ENCODE measurements at places on chromosomes 5 and 9.

- DNase-seq: peak; percentile 65
Measured at GRCh38 chr5:95960667-95961616, 709 bp downstream of the ELL2 start.

- no peak for DNase-seq
Measured at GRCh38 chr5:124252191-124252638, 494.2 kb downstream of the ZNF608 start.

DNA sequence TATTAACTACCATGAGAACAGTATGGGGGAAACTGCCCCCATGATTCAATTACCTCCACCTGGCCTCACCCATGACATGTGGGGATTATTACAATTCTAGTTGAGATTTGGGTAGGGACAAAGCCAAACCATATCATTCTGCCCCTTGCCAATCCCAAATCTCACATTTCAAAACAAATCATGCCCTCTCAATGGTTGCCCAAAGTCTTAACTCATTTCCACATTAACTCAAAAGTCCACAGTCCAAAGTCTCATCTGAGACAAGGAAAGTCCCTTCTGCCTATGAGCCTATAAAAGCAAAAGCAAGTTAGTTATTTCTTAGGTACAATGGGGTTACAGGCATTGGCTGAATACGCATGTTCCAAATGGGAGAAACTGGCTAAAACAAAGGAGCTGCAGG, 180.7 kb upstream of the CDH12 start:
- DNase-seq: no peak

GRCh38 chr5:177410575-177410974, 1.2 kb upstream of the F12 start:
- no peak for DNase-seq

DNA sequence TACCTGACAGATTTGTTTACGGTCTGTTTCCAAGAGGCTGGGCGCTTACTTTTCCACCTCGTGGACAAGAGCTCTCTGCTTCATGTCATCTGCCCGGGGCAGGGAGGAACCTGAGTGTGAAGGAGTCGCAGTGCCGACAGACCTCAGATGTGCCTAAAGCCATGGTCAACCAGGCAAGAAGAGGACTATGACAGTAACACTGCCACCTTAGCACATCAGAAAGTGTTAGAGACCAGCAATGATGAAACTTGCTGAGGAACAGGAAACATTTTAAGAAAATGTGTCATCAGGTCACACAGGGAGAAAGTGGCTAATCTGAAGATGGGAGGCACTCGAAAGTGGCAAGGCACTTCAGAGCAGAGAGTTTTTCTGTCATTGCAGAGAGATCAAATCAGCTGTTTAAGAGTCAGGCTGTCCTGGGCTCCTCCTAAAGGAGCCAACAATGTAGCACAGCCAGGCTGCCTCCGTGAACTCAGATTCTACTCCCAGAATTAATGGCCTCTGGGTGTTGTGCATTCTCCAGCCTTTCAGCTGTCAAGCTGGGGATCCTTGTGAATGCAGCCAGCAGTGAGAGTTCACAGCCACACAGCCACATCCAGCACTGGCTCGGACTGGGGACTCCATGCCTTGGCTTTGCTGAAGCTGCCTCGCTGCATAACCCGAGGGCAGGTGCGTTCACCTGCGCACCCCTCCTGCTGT, 94.6 kb downstream of the RAPGEF1 start:
- no peak for DNase-seq

DNA sequence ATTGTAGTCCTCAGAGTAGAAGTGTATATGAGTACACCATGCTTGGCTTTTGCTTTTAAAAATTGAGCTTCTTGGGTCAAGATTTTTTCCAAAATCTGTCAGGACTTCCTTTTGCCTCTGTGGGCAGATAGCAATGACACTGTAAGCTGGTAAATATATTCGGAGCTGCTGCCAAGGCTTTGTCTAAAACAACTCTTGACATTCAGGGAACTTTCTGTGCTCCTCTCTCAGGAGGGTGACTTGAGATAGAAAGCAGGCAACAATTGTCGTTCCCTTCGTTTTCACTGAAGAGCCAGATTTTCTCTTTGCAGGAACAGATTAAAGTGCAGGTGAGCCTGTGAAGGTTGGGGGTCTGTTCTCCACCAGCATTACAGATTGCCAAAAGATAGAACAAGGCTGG, 230.5 kb downstream of the MAST4 start:
- DNase-seq: no peak

DNA sequence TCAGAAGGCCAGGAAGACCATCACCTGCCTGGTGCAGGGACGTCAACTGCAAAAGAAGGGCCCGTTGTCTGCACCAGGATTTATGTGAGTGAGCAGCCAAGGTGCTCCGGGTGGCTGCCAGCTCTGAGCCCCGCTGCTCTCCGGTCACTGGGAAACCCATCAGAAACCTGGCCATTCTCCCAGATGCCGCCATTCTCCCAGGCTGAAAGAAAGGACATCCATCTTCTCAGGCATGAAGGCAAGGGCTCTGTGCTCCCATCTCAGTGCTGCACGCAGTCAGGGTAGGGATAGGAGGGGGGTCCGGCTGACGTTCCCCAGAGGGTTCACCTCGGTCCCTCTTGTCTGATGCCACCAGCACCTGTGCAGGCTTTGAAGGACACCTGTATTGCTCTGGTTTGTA, 158.4 kb downstream of the ERCC6L2 start:
- no peak for DNase-seq

- DNase-seq: no peak
Measured at GRCh38 chr5:107424491-107424890, 246.2 kb downstream of the EFNA5 start.

GRCh38 chr5:16551628-16552027, 65.2 kb downstream of the RETREG1 start:
- DNase-seq: no peak

DNA sequence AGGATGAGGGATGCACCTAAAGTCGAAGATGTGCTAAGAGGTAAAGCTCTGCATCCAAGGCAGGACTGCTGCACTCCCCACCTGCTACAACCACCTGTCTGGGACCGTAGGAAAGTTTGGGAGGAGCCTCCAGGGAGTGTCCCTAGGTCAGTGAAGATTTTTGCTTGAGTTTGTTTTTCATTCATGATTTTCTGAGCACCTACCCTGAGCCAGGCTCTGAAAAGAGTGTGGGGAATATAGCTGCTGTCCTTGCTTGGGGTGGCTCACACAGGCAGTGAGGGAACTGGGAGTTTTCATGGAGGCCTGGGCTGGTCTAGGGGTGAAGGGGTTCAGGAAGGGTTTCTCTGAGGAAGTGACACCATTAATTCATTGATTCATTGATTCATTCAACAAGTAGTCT, 48.9 kb downstream of the SAR1B start:
- no peak for DNase-seq

- DNase-seq: no peak
Measured at GRCh38 chr5:17890501-17890900, 256.2 kb downstream of the TAF11L14 start.

DNA sequence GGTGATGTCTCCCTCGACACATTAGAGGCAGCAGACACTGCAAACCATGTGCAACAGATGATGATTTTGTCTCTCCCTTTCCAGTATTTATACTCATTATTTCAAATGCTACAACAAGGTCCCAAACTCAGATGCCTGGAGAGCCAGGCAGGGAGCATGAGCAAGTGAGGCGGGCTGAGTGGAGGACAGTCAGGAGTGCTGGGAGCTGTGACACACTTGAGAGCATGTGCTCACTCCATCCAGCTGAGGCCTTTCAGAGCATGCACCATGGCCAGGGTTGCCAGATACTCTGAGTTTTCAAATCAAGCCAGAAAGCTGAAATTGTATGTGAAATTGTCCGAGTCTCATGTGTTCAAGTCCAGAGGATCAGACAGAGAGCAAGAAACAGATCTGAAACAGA, 55.8 kb upstream of the SLC2A8 start:
- no peak for DNase-seq

GRCh38 chr9:108225149-108225800, 630.5 kb downstream of the ACTL7B start:
- no peak for DNase-seq

DNA sequence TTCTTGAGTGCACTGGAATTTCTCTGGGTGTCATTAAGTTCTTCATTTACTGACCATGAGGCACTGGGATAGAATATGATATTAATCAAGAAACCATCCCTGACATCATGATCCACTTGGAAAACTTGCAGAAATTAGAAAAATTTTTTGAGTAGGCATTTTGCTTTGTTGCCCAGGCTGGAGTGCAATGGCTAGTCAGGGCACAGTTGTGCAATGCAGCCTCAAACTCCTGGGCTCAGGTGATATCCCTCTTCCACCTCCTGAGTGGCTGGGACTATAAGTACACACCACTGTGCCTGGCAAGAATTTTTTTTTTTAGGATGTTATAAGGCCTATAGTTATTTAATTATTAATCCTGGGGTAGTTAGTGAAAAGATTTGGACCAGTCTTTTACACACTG, 106.5 kb downstream of the STK32A start:
- no peak for DNase-seq

DNA sequence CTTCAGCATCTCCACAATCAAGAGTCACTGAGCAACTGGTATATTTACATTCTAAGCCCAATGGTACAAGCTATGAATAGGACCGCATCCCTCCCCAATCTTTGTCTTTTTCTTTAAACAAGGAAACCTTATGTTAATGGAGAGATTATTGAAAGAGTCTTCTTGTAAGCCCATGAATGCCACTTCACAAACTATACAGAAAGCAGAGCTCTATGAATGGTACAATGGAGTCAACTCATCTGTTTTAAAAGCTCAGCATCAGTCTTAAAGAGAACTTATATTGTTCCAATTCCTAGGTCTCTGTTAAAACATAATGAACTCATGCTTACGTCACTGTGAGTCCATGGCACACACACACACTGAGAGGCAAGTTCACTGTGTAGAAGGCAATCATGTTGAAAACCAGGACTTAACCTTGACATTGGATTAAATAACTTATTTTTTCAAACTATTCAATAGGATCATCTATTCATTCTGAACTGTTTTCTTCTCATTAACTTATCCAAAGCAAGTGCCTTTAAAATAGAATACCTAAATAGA, 4.5 kb downstream of the NREP start:
- no peak for DNase-seq

- no peak for DNase-seq
Measured at GRCh38 chr9:68577774-68578591, 37.3 kb upstream of the TMEM252 start.

- no peak for DNase-seq
Measured at GRCh38 chr9:131299346-131299960, 9.9 kb downstream of the PLPP7 start.

GRCh38 chr5:135423146-135423845, 23.9 kb downstream of the DCANP1 start:
- DNase-seq: no peak

DNA sequence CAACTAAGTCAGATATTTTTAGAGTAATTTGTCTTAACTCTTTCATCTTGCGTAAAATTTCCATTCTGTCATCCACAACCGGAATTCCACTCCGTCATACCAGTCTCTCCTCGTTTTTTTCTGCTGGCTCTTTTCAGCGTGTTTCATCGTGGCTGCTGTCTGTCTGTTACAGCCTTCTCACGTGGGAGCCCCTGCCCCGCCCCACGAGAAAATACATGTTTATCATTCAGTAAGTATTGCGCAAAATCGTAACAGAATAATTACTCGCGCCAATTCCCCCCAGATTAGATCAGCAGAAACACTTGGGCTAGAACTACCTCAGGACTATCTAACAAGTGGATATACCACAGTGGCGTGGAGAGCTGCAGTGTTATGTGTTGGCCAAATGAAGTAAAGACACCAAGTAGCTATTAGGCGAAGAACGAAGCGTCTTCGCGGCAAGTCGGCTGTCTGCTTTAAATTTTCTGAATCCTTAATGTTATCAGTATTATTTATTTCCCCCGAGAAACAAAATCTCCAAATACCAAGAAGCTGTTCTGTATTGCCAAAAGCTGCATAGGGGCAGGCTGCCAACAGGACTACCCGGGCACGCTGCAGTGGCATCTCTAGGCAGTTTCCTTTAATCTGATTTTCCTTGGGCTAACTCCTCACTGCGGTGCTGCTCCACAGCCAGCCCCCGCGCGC, 566 bp upstream of the FOCAD start:
- DNase-seq: peak; percentile 24

GRCh38 chr5:1400211-1400855, 44.9 kb downstream of the SLC6A3 start:
- DNase-seq: no peak

DNA sequence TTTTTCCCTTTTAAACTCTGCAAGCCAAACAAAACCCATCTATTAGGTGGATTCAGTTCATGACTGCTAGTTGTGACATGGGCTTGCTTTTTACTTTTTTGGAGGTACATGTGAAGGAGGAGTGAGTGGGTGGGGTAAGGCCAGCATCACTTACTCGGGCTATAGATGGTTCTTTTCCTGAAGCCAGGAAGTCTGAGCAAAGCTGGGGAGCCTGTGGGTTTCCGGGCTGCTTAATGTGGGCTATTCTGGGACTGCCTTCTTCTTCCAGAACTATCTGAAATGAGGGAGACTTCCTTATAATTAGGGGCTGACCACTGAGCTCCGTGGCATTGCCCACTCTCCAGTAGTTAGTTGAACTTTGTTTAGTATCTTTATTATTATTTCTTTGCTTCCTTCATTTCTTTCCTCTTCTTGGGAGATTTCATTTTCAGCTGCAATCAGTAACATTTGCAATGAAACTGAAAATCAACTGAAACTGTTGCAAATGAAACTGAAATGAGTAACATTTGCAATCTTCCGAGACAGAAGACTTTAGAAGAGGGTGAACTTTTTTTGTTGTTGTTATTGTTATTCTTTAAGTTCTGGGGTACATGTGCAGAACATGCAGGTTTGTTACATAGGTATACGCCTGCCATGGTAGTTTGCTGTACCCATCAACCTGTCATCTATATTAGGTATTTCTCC, 204.9 kb downstream of the LRRC70 start:
- no peak for DNase-seq

DNA sequence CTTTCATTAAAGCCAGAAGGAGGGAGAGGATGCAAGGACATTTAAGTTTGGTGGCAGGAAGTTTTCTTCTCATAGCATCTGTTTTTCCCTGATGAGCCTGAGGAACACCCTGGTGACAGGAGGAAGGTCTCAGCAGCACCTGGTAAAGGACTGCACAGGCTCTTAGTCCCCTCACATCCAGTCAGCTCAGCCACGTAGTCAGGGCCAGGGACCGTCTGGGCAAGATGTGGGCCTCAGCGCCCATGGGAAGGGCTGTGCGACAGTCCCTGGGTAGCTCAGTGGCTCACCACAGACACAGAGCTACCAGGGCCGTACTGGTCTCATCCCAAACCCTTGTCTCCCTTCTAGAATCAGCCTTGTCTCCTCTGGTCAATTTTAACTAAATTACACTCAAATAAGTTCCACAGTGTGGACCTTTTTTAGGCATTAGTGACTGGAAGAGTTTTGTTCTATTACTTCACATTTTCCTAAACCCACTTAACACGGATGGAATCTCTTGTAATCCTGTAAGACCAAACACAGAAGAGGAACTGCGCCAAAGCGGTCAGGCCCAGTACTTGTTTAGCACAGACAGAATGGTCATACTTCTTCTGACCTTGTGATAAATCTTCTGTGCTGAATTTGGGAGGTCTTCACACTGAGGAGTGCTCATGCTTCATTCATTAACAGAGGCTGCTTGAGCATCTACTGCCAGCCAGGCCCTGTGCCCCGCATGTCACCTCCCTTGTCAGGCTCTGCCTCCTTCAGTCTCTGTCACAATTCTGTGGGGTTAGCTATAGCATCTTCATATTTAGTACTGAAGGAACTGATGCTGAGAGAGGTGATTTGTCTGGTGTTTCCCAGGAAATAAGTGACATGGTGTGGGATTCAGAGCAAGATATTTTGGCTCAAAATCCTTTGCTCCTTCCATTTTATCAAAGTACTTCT, 91.4 kb downstream of the ANGPTL2 start:
- no peak for DNase-seq

- DNase-seq: no peak
Measured at GRCh38 chr5:13994621-13995253, 50.2 kb upstream of the DNAH5 start.

GRCh38 chr9:77433675-77434445, 214.3 kb downstream of the GNA14 start:
- peak; percentile 28 for DNase-seq

All from stimulated activated CD4-positive, alpha-beta T cell treated with anti-CD3 and anti-CD28 coated beads, Interleukin-2, amount 100 ng/mL, for 48 hours (primary cell).